ENCODE measurements at places on chromosomes 2 and 18. TPM values are rescaled to one million over a fixed set of nuclear protein-coding genes. Genes with fewer than 3 reads are reported as not detected.
A peak's percentile ranks its signal among the peaks of the same experiment; 100 is the strongest.

The PTPRM gene
- total RNA-seq, result 0.44 TPM

GRCh38 chr2:239776436-239777005 is 248.6 kb downstream of the NDUFA10 start:
- no peak overlapping the region for H3K4me3 ChIP-seq
- no peaks in the 10 kb centered on the region for H3K36me3 ChIP-seq
- peaks cover 10% of the 10 kb centered on the region for H3K27me3 ChIP-seq

DNA sequence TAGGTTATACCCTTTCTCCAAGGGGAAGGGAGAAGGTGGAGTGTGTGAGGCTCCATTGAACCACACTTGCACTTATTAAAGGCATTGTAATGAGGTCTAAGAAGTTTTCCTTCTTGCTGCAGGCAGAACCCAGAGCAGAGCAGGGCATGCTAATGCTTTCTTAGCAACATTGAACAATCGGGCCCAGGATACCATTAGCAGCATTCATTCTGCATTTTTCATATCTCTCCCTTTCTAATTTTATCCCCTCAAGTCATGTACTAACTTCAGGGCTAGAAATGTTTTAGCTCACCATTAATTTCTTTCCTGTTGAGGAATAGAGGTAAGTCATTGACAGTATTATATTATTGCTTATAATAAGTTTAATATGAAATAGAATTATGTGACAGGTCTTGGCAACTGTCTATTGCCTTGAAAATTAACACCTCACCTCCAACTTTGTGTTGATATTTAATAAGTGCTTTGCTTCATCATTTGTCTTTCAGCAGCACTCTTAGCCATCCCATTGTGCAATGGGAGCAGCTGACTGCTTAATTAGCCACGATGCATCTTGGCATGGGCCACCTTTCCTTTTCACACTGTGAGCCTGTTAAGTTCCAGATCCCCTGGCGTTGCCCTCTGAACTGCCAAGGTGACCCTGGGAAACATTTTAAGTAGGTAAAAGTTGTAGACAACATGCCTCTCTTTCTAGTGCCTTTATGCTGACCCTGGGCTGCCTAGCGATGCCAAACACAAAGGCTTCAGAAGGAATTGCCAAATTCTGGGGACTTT is 300.8 kb upstream of the MEX3C start:
- no peak for DNase-seq
- no peak overlapping the region for H3K4me3 ChIP-seq
- no peaks in the 10 kb centered on the region for H3K36me3 ChIP-seq
- H3K4me1 ChIP-seq, result no peaks in the 10 kb centered on the region

DNA sequence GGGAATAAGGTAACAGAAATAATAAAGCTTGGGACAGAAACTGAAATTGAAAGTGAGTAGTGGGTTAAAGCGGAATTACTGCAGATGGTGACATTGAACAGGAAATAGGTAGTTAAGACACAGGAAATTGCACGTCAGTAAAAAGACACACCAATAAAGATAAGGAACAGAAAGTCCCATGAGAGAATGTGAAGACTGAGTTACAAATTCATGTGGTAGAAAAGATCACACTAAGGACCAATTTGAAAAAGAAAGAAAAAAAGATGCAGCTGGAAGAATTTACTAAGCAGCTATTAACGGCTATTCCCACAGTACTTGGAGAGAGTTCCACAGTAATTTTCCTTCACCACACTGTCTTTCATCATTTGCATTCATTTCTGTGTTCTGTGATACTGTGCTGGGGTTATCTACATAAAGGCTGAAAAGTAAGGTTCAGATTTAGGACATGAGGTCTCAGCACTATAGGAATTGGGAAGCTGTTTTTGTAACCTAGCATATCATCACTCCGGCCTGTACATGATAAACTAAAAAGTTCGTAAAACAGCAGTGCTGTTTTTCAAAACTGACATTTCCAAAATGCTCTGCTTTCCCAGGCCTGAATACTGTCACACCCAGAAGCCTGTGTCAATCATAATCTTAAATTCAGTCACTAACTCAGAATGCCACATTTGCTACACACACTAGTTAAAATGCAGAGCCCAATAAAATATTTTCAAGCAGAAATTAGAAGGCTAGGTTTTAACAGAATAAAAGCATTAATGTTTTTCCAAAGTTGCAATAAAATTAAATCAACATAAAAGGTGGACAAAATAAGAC is 42.9 kb downstream of the SRBD1 start:
- H3K36me3 ChIP-seq, result peaks cover 5% of the 10 kb centered on the region
- H3K27me3 ChIP-seq, result no peaks in the 10 kb centered on the region
- DNase-seq, result peak; percentile 83
- H3K4me1 ChIP-seq, result peaks cover 53% of the 10 kb centered on the region
- peak overlapping the region; percentile 78 for H3K4me3 ChIP-seq

DNA sequence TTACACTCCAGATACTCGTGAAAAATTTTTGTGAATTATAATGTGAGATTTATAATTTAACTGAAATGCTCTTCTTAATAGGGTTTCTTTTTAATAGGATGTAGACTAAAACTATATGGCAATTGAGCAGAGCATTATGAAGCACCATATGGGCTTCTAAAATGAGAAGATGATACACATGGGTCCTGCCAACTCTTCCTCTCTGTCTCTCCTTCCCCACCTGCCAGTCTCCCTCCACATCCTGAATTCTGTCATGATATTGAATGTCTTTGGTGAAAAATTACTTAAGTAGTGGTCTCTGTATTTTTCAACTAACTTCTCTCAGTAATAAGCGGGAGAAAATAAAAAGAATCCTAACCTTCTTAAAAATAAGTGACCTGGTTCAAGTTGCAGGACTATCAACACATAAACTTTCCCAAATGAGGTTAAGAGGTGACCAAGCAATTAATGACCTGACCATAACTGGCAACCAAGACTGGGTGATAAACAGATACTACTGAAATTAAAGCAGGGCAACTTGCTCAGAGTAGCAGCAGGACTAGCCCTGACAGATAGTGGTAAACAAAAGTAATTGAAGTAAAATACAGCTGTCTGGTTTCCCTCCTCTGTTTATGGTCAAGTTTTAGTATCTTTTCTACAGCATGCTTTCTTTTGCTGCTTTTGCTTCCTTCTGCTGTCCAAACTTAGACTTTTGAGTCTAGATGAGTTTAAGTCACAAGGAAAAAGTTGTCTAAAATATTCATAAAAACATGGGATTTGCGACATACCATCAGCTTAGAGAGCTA is 117.1 kb upstream of the PDE1A start:
- H3K4me3 ChIP-seq, result no peak overlapping the region
- H3K27ac ChIP-seq, result no peak overlapping the region
- H3K36me3 ChIP-seq, result no peaks in the 10 kb centered on the region
